Cerebellar nuclear complex (tissue), 1 donor: ENCODE measurements at places on chromosomes 16 and 17.

GRCh38 chr17:5678171-5678570 is 93.9 kb upstream of the NLRP1 start:
- no peak for DNase-seq

- DNase-seq, result no peak
These were observed 266.0 kb downstream of the ENGASE start for GRCh38 chr17:79340333-79341221.

- DNase-seq, result no peak
These were observed 16.6 kb downstream of the COG1 start for GRCh38 chr17:73209436-73209835.

DNA sequence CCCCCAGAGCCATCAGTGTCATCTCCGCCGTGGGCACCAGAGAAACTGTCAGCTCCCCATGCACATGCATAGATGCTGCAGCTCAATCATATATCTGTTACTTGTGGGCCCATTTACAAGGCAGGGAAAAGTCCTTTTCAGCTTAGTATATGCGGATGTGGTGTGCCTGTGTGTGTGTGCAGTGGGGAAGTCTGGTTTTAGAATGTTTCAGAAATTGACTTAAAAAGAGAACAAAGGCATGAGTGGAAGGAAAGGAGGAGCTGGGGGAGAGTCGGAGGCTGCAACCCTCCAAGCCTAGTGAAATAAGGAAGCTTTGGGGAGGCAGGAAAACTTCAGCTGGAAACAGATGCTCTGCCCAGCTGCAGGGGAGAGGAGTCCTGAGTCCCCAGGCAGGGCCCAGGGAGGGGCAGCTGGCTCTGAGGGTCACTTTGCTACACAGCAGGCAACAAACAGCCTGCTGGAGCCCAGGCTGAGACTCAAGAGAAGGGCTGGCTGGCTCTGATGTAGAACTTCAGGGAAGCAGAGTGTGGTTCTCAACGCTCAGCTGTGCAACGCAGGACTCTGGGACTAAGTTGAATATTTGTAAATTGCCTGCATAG is 11.1 kb upstream of the CD300LD start:
- no peak for DNase-seq

GRCh38 chr16:4917117-4917516 is 19.8 kb downstream of the PPL start:
- no peak for DNase-seq
